Left colon (tissue), 2 donors: ENCODE measurements at places on chromosomes 13 and 19.

DNA sequence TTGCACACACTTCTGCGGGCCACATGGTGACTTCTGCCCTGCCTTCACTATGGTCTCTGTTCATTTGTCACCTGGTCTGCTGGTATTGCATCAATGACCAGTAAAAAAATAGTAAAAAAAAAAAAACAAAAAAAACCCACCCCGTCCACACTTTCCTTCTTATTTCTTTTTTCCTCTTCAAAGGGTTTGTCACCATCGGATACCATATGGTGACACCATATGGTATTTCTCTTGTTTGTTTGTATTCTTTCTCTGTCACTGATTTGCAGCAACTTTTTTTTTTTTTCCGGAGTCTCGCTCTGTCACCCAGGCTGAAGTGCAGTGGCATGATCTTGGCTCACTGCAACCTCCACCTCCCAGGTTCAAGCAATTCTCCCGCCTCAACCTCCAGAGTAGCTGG, 26.2 kb upstream of the OR7C2 start:
- DNase-seq, result no peak

DNA sequence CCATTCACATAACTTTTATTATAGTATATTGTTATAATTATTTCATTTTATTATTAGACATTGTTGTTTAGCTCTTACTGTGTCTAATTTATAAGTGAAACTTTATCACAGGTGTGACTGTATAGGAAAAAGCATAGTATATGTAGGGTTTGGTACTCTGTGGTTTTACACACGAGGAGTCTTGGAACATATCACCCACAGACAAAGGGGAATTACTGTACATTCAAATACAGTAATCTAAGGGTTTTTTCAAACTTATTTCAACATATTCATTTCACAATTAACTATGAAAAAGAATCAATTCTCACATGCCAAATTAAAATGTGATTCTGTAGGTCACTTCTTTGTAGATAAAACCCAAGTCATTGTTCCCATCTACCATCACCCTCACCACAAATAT, 46.0 kb downstream of the RBM26 start:
- no peak for DNase-seq

DNA sequence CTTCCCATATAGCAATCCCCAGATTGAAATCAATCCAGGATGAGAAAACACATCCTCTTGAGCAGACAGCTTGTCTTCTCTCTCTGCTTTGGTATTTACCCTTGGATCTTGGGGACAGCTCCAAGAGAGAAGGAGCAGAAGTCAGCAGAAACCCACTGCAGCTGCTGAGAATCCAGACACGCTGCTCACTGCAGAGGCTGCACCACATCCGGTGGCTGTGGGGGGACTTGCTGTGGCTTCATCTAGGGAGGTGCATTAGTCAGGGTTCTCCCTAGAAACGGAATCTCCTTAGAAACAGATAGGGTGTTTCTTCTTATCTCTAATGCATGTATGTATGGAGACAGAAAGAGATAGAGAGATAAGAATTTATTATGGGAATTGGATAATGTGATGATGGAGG, 2.7 kb downstream of the CYP4F12 start:
- DNase-seq, result no peak

GRCh38 chr13:45119991-45120864, at the start of gene GTF2F2:
Gene GTF2F2, plus strand, starts transcription at chr13:45120510. Its CDS starts 146 bp downstream, at chr13:45120656.
- DNase-seq, result peak; percentile 91

- DNase-seq, result peak; percentile 66
These were observed 7.2 kb downstream of the GFY start for GRCh38 chr19:49432141-49433073.

GRCh38 chr13:113428871-113429607, 24.2 kb downstream of the ADPRHL1 start:
- no peak for DNase-seq

DNA sequence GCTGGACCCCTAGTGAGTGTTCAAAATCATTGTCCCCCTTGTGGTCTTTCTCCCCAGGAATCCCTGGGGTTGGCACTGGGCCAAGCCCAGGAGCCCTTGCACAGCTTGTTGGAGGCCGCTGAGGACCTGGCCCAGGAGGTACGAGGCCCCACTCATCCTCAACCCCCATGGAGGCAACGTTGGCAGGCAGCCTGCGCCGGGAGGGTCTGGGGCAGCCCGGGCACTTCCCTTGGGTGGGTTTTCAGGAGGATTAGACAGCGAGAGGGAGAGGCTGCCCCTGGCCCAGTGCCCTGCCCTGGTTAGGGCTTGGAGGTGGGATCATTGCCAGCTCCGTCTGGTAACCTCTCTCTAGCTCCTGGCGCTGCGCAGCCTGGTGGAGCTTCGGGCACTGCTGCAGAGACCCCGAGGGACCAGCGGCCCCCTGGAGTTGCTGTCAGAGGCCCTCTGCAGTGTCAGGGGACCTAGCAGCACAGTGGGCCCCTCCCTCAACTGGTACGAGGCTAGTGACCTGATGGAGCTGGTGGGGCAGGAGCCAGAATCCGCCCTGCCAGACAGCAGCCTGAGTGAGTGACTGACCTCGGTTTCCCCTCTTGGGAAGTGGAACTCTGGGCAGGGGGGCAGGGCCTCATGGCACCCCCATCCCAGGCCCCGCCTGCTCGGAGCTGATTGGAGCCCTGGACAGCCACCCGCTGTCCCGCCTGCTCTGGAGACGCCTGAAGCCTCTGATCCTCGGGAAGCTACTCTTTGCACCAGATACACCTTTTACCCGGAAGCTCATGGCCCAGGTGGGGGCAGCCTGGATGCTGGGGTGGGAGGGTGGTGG, 3.0 kb downstream of the ABCA7 start:
- DNase-seq, result peak; percentile 72

- DNase-seq, result no peak
These were observed 31.8 kb upstream of the HOMER3 start for GRCh38 chr19:18972851-18973250.

GRCh38 chr13:22162889-22163288, 492.0 kb downstream of the FGF9 start:
- DNase-seq, result no peak

GRCh38 chr19:31344403-31344802, 4.8 kb downstream of the TSHZ3 start:
- DNase-seq, result no peak

DNA sequence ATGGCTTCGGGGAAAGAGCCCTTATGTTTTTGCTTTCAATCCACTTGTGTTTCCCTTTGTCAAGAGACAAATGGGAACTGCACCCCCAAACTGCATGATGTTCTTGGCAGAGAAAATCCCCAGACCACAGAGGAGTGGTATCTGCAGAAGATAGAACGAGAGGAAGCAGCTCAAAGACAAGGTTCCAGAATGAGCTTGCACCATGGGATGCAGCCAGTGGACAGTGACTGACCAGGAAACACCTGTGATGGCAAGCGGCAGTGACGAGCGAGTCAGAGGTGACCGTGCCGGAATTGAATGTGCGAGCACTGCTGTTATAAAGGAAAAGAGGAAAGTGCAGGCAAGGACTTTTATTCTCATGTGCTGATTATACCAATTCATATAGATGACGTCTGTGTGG, 46.3 kb downstream of the IRS2 start:
- DNase-seq, result no peak

DNA sequence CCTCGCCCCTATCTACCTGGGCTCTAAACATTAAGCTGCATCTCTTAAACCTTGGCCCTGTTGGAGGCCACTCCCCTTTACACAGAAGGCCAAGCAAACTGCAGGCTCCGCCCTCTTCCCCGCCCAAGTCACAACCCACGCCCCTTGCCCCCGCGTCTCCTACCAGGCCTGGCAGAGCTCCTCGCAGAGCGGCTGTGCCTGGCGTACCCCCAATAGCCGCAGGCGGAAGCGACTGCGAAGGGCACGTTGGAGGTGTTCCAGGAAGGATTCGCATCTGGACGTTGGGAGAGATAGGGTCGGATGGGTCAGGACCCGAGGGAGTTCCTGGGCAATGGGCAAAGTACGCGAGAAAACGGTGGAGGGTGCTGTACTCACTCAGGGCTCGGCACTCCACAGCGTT, 5.9 kb downstream of the RTBDN start:
- DNase-seq, result peak; percentile 54

- no peak for DNase-seq
These were observed 52.9 kb downstream of the KLF2 start for GRCh38 chr19:16377521-16377920.

GRCh38 chr13:44068169-44068568, 188.5 kb downstream of the LACC1 start:
- no peak for DNase-seq

DNA sequence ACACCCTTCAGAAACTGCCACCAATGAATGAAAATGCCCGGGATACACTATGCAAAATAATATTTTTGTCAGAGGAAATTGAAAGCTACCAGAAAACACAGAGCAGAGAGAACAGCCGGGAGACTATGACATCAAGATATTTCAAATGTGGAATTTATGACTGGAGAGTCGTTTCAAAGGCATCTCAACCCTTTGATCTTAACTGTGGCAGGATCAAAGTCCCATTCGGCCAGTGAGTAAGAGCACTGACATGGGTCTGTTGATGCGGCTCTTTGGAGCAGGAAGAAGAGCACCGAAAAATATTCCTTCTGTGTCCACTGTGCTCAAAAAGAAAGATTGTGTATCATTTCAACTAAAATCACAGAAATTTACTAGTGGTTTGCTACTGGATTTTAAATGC, 201.9 kb downstream of the RFC3 start:
- peak; percentile 41 for DNase-seq

- no peak for DNase-seq
These were observed 46.8 kb downstream of the COG3 start for GRCh38 chr13:45511310-45512097.

DNA sequence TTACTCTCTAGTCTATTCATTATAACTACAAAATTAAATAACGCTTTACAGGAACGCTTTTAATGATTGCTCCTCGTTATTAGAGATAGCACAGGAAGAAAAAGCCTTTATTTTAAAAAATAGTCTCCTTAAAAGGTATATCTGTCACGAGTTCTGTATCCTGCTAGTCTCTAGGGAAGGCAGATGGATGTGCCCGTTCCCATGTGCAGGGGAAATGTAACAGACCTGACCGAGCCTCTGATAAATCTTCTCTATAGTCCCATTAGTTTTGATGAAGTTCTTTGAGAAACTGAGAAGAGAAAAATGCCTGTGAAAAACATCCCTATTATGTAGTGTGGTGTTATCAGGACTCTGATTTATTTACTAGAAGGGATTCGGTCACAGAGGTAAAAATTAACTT, 226.4 kb downstream of the PCDH9 start:
- no peak for DNase-seq

GRCh38 chr19:58385891-58386575, 1.0 kb upstream of the RPS5 start:
- peak; percentile 30 for DNase-seq

GRCh38 chr13:32941368-32941767, 74.9 kb upstream of the KL start:
- DNase-seq, result no peak

GRCh38 chr13:36129539-36129938, 1.6 kb downstream of the DCLK1 start:
- DNase-seq, result no peak

DNA sequence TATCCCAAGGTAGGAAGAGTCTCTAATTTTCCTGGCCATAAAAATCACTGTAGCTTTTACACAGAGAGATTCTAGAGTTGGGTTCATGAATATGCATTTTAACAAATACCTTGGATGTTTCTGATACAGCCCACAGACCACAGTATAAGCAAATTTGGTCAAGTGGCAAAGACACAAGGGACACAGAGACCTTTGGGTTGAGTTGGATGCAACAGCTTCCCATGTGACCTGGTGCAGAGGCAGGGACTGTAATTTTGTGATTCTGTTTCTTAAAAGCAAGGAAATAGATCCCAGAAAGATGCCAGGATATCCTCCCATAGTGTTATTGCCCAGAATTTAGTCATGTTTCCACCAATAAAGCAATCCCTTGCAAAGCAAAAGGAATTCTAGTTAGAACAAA, 27.0 kb downstream of the FPR3 start:
- DNase-seq, result no peak

- peak; percentile 61 for DNase-seq
These were observed 113.5 kb upstream of the PABPC3 start for GRCh38 chr13:24982333-24982999.

GRCh38 chr19:54660964-54661363, 1.8 kb upstream of the LILRB4 start:
- no peak for DNase-seq

- DNase-seq, result no peak
These were observed 239.6 kb downstream of the LHFPL6 start for GRCh38 chr13:39363382-39363772.

DNA sequence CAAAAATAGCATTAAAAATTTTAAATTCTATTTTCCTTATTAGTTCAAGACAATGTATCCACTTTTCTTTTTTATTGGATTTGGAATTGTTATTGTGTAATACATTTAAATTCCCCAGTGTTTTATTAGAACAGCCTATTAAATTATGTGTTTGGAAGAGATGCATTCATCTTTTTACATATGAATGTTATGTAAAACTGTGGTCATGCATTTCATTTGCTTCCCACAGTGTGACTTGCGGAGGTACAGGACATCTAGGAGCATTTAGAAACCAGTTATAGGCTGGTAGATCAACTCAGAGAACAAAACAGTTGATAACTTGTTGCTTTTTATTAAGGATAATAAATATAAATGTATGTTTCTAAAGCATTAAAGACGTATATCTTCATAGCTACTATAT, 335.5 kb upstream of the TMTC4 start:
- DNase-seq, result no peak

DNA sequence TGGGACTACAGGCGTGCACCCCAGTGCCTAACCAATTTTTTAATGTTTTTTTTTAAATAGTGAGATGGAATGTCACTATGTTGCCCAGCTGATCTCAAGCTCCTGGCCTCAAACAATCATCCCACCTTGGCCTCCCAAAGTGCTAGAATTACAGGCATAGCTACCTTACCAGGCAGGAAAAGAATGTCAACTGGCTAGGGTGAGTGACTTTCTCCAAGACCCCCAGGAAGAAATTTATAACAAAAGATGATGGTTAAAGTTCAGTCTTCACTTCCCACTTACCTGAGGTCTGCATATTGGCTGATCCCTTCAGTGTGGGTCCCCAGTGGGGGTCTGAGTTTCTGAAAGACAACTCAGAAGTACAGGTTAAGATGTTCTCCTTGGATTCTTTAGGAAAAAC, 893.0 kb downstream of the UQCRFS1 start:
- DNase-seq, result no peak

- no peak for DNase-seq
These were observed 60.1 kb upstream of the MYCBP2 start for GRCh38 chr13:77386880-77387606.

DNA sequence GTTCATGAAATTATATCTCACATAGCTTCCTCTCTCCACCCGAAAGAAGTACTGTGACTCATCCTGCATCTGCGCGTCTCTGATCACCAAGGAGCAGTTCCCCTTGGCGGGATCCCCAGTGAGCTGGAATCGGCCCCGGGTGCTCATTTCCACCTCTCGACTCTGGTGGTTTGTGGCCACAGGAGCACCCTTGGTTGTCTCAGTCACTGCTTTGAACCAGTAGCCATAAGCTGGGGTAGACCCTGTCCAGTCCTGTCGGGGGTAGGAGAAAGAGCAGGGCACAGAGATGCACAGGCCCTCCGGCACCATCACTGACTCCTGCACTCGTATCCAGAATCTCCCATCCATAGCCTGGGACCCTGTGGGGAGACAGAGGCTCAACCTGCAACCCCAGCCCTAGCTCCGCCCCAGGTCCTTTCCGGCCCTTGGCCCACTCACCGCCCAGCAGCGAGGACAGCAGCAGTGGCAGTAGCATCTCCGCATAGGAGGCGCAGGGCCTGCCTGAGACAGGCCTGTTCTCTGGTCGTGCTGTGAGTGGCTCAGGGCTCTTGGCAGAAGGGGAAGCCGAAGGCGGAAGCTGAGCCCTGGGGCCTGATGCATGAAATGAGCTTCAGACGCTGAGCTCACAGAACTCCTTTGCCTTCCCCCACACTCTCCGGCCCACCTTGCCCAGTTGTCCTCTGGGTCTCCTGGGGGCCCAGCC, at the start of gene SIGLEC10:
Gene SIGLEC10 (minus strand): TSS at position 536 of the 703 bp plus-strand sequence. CDS start 61 bp downstream, at position 475.
- DNase-seq, result peak; percentile 44

- DNase-seq, result peak; percentile 18
These were observed 30.3 kb downstream of the RASA3 start for GRCh38 chr13:114102131-114102520.
